ENCODE measurements at places on chromosomes 7 and 10.

DNA sequence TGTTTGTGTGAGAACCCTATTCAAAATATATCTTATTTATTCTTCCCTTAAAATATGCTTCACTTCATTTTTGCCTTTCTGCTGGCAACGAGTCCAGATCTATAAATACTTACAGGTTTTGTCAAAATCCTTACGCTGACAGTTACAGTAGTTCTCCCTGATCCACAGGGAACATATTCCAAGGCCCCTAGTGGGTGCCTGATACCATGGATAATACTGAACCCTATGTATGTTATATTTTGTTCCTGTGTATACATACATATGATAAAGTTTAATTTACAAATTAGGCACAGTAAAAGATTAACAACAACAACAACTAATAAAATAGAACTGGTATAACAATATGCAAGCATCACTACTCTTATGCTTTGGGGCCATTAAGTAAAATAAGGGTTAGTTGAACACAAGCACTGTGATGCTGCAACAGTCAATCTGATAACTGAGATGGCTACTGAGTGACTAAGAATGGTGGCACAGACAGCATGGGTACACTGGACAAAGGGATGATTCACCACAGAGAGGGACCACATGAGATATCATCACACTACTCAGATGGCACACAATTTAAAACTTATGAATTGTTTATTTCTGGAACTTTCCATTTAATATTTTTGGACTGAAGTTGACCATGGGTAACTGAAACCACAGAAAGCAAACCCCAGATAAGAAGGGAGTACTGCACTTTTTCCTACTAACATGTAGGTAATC lies 29.4 kb upstream of the PCGF5 start:
- no peak for DNase-seq

- no peak for DNase-seq
Measured at GRCh38 chr7:98785929-98786571, 83.8 kb downstream of the TMEM130 start.

DNA sequence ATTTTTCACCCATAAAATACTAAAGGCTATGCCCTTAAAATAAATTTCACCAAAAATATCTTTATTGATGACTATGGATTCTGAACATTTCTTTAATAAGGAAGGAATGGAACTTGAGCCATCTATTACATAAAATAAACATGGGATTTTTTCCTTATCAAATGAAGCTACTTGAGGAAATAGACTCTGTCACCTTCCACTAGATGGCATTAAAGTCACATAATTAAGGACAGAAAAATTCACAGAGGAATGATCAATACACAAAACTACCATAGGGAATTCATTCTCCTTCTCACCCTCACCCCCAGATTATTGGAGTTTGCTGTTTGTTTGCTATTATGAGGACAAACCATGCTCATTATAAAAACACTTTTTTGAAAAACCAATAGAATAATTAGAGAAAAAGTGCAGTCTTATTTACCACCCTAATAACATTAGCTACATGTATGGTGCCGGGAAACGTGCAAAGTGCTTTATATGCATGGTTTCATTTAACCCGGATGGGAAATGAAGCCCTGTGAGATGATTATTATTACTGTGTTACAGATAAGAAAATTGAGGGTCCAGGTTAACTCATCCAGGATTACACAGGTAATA lies 21.1 kb upstream of the FOXI2 start:
- no peak for DNase-seq

- no peak for DNase-seq
Measured at GRCh38 chr7:150451833-150452461, 1.5 kb downstream of the GIMAP8 start.

- no peak for DNase-seq
Measured at GRCh38 chr10:17217631-17218232, 10.3 kb upstream of the VIM start.

DNA sequence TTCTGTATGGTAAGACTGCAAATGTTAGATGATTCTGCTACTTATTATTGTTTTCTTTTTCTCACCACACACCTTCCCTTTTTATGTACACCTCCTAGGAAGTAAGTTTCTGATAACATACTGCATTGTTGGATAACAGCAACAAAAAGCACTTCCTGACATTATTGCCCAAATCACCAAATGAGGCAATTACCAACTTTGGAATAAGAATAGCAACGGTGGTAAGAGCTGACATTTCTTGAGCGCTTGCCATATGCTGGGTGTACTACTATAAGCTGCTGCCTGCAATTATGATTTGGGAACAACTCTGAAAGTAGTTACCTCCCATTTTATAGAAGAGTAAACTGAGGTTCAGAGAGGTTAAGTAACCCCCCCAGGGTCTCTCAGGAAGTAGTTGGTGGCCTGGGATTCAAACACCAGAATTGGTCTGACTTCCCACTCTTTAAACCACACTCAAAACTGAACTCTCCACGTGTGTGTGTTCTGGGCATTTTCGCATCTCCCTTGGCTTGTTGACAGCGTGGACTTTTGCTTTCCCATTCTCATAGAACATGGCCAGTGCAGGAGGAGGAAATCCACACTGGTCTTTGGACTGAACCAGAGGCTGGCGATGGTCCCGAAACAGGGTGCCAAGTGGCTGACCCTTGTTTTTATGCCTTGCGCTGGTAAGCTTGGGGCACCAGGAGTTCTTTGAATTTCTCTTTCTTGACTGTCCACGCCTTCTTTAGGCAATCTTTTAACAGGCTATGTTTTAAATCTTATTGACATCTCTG lies 71.4 kb downstream of the TCF7L2 start:
- DNase-seq, result no peak

GRCh38 chr7:32158076-32158475 lies 87.9 kb upstream of the PDE1C start:
- DNase-seq, result no peak

- DNase-seq, result no peak
Measured at GRCh38 chr10:119714484-119714816, 11.4 kb upstream of the INPP5F start.

DNA sequence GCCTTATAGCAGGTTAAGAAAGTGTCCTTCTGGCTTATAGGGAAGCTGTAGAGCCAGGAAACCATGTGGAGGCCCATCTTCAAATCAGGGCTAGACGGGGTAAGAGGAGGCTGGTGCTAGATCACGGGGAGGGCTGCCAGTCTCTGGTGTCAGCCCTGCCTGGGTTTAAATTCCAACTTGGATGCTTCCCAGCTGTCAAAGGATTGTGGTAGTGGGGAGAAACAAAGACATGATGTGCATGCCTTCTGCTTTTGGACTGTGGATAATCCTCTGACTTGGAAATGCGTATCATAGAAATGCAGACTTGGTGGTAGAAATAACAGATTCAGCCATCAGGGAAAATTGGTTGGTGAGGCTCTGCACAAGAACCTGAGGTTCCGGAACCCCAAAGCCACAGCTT lies 325.6 kb downstream of the PHTF2 start:
- DNase-seq, result no peak

GRCh38 chr10:78398382-78398781 lies 364.7 kb downstream of the RPS24 start:
- no peak for DNase-seq

- no peak for DNase-seq
Measured at GRCh38 chr10:74244097-74244685, 93.2 kb downstream of the ADK start.

- DNase-seq, result peak; percentile 73
Measured at GRCh38 chr10:110225756-110226542, 18.5 kb downstream of the MXI1 start.

DNA sequence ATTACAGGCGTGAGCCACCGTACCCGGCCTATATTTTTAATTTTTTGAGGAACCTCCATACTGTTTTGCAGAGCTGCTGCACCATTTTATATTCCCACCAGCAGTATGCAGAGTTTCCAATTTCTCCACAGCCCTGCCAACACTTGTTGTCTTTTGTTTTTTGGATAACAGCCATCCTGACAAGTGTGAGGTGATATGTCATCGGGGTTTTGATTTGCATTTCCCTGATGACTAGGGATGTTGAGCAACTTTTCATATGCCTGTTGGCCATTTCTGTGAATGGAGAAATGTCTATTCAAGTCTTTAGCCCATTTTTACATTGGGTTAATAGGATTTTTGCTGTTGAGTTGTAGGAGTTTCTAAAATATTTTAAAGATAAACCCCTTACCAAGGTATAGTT lies 22.2 kb downstream of the ENTPD7 start:
- no peak for DNase-seq

DNA sequence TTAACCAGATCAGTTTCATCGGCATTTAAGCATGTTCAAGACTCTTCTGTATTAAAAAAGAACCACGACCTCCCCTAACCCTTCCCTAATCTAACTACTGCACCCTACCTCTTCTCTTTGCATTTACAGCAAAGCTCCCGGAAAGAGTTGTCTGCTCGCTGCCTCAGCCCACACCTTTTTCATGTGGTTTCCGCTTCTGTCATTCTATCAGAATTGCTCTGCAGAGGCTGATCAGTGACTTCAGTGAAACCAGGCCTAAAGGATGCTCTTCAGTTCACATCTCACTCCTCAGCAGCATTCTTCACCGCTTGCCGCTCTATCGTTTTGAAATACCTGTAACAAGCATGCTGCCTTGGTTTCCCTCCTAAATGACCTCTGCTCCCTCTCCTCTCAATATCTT lies 160.9 kb downstream of the SDK1 start:
- no peak for DNase-seq

GRCh38 chr10:120572307-120572706 lies 115.3 kb downstream of the PLPP4 start:
- DNase-seq, result no peak

- no peak for DNase-seq
Measured at GRCh38 chr7:113460067-113460466, 341.7 kb upstream of the SMIM30 start.

- DNase-seq, result no peak
Measured at GRCh38 chr10:71796749-71797405, 23.6 kb upstream of the VSIR start.

- no peak for DNase-seq
Measured at GRCh38 chr10:133129071-133129858, 30.8 kb upstream of the KNDC1 start.

GRCh38 chr10:113140143-113141011 lies 190.3 kb downstream of the TCF7L2 start:
- DNase-seq, result no peak

DNA sequence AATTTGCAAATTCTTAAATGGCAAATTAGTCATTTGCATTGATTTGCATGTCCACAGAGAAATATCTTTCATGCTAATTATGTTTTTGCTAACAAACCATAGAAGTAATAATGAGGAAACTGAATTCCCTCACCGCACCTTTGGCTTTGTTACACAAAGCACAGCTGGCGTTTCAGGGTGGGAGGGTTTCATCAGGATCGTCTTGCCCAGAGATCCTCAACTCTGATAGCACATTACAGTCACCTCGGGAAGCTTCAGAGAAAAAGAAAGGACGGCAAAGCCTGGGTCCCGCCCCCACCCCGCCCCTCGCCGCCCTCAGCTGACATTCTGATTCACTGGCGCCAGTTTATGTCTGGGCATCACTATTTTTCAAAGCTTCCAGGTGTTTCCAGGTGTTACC lies 119.4 kb downstream of the PTPRN2 start:
- no peak for DNase-seq

Data from stimulated activated CD8-positive, alpha-beta memory T cell treated with anti-CD3 and anti-CD28 coated beads, Interleukin-4, amount 100 ng/mL, for 1 hour (primary cell).